ENCODE measurements at places on chromosomes 3 and 15.

- DNase-seq, result peak; percentile 81
- peaks cover 16% of the 10 kb centered on the region for H3K27me3 ChIP-seq
- peak within 1 kb of the TSS; percentile 7 for H3K27ac ChIP-seq
- H3K4me1 ChIP-seq, result peaks cover 40% of the 10 kb centered on the region
- H3K36me3 ChIP-seq, result peaks cover 7% of the 10 kb centered on the region
Observed at GRCh38 chr3:119702530-119703527, at the start of gene CFAP91. CFAP91 (plus strand) TSS chr3:119703022; CDS start chr3:119703099, 77 bp downstream.

GRCh38 chr3:139291276-139292051 is 52.4 kb upstream of the MRPS22 start:
- H3K4me3 ChIP-seq, result no peak overlapping the region
- H3K27me3 ChIP-seq, result no peaks in the 10 kb centered on the region
- H3K4me1 ChIP-seq, result no peaks in the 10 kb centered on the region
- no peak for DNase-seq

DNA sequence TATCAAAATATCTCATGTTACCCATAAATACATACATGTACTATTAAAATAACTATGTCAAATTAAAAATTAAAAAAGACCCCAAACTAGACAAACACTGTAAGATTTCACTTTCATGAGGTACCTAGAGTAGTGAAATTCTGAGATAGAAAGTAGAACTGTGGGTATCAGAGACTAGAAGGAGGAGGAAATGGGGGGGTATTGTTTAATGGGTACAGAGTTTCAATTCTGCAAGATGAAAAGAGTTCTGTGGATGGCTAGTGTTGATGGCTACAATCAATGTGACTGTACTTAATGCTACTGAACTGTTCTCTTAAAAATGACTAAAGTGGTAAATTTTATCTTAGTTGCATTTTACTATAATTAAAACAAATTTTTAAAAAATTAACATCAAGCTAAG is 36.6 kb downstream of the RFX7 start:
- H3K27ac ChIP-seq, result peak overlapping the region; percentile 79
- H3K4me3 ChIP-seq, result no peak overlapping the region
- H3K36me3 ChIP-seq, result peaks cover 41% of the 10 kb centered on the region
- H3K4me1 ChIP-seq, result peaks cover 71% of the 10 kb centered on the region

DNA sequence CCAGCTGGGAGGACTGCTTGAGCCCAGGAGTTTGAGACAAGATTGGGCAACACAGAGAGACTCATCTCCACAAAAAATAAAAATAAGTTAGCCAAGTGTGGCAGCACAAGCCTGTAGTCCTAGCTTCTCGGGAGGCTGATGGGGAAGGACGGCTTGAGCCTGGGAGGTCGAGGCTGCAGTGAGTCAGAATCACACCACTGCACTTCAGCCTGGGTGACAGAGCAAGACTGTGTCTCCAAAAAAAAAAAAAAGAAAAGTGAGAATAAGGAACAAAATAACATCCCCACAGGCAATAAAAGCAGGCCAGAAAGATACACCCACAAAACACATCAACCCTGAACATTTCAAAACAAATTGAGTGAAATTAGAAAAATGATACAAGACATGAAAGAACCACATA is 48.7 kb upstream of the OCA2 start:
- no peaks in the 10 kb centered on the region for H3K27me3 ChIP-seq
- no peak for DNase-seq
- H3K4me1 ChIP-seq, result peaks cover 2% of the 10 kb centered on the region
- H3K4me3 ChIP-seq, result no peak overlapping the region
- peaks cover 40% of the 10 kb centered on the region for H3K36me3 ChIP-seq

- no peaks in the 10 kb centered on the region for H3K36me3 ChIP-seq
- peaks cover 9% of the 10 kb centered on the region for H3K4me1 ChIP-seq
- H3K27me3 ChIP-seq, result peaks cover 5% of the 10 kb centered on the region
- H3K27ac ChIP-seq, result no peak overlapping the region
Observed at GRCh38 chr3:102415553-102415952, 19.3 kb upstream of the ZPLD1 start.

DNA sequence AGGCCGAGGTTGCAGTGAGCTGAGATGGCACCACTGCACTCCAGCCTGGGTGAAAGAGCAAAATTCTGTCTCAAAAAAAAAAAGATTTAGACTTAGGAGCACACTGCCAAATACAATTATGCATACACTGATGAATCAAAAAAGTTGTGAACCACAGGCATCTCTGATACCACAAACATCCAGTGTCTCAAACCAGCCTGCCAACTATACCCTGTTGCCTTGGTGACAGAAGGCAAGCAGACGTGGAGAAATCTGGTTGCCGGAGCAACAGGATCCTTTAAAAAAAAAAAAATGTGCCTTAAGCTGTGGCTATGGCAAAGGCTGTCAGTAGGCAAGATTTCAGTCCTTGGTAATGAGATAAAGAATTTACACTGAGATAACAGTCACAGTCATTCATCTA is 202.3 kb downstream of the NEK10 start:
- no peaks in the 10 kb centered on the region for H3K36me3 ChIP-seq
- no peak overlapping the region for H3K4me3 ChIP-seq
- no peaks in the 10 kb centered on the region for H3K27me3 ChIP-seq
- no peak for DNase-seq
- no peak overlapping the region for H3K27ac ChIP-seq

GRCh38 chr3:108222853-108223565 is 785 bp upstream of the IFT57 start:
- H3K4me3 ChIP-seq, result peak overlapping the region; percentile 94
- H3K36me3 ChIP-seq, result peaks cover under 1% of the 10 kb centered on the region
- peaks cover 46% of the 10 kb centered on the region for H3K4me1 ChIP-seq
- H3K27ac ChIP-seq, result peak overlapping the region; percentile 97
- no peak for DNase-seq
- H3K27me3 ChIP-seq, result no peaks in the 10 kb centered on the region

DNA sequence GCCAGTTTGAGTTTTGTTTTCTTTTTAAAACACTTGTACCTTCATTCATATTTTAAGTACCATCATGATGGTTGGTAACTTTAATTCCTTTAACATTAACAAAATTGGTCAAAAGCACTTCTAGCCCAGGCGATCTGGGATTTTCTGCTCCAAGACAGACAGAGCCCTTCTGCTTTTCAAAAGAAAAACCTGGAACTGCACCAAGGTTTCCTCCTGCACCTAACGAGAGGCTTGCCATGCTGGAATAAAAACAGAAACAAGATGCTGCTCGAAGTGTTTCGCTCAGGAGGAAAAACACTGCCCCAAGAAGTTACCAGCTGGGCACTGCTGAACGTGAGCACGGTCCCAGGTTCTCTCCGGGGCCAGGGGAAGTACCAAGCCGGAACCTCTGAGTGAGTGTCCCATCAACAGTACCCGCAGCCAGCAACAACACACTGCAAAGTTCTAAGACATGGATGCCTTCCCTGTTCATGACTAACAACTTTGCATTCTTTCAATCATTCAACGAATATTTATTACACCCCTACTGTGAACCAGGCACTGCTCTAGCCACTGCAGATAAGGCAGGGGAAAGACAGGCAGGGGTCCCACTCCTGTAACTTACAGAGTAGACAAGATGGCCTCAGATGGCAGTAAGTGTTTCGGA is 98.8 kb downstream of the XXYLT1 start:
- H3K4me3 ChIP-seq, result no peak overlapping the region
- no peak for DNase-seq
- H3K27me3 ChIP-seq, result no peaks in the 10 kb centered on the region
- H3K36me3 ChIP-seq, result no peaks in the 10 kb centered on the region
- peaks cover 1% of the 10 kb centered on the region for H3K4me1 ChIP-seq

DNA sequence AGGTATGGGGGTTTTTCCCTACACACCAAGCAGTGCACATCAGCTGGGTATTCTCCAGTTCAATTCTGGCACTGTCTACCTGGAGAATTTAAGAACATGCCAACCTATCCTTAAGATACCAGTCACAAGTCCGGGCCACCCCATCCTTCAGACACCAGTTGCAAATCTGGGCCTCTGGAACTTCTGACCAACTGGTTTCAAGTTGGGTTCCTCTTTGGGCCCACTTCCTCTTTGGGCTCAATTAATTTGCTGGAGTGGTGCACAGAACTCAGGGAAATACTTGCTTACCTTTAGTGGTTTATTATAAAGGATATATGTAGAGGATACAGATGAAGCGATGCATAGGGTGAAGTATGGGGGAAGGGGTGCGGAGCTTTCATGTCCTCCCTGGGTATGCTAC is 25.3 kb downstream of the GLCE start:
- H3K4me1 ChIP-seq, result no peaks in the 10 kb centered on the region
- no peaks in the 10 kb centered on the region for H3K36me3 ChIP-seq
- no peak for DNase-seq
- H3K27ac ChIP-seq, result no peak overlapping the region

- H3K4me1 ChIP-seq, result no peaks in the 10 kb centered on the region
- H3K27ac ChIP-seq, result no peak overlapping the region
Observed at GRCh38 chr3:99809565-99809964, 8.1 kb upstream of the CMSS1 start.

- H3K36me3 ChIP-seq, result no peaks in the 10 kb centered on the region
- H3K27ac ChIP-seq, result no peak overlapping the region
- no peaks in the 10 kb centered on the region for H3K27me3 ChIP-seq
- H3K4me1 ChIP-seq, result no peaks in the 10 kb centered on the region
- H3K4me3 ChIP-seq, result no peak overlapping the region
- DNase-seq, result no peak
Observed at GRCh38 chr3:53811143-53811927, 34.9 kb downstream of the CHDH start.

DNA sequence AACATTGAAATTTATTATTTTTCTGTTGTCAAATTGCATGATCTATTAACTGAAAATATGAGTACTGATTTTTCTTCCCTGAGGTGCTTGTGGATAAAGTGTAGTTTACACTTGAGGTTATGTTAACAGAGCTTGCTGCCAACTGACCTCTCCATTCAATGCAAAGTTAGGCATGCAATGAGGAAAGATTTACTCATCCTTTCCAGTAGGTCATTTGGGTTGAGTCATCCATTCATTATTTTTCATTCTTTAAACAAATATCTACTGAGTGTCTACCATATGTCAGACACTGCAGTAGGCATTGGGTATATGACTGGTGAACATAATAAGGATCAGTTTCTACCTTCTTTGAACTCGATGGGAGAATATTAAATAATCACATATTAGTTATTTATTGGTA is 604.1 kb downstream of the EDEM1 start:
- H3K4me1 ChIP-seq, result no peaks in the 10 kb centered on the region
- no peaks in the 10 kb centered on the region for H3K27me3 ChIP-seq
- no peak overlapping the region for H3K4me3 ChIP-seq
- no peak overlapping the region for H3K27ac ChIP-seq
- no peak for DNase-seq
- H3K36me3 ChIP-seq, result no peaks in the 10 kb centered on the region

DNA sequence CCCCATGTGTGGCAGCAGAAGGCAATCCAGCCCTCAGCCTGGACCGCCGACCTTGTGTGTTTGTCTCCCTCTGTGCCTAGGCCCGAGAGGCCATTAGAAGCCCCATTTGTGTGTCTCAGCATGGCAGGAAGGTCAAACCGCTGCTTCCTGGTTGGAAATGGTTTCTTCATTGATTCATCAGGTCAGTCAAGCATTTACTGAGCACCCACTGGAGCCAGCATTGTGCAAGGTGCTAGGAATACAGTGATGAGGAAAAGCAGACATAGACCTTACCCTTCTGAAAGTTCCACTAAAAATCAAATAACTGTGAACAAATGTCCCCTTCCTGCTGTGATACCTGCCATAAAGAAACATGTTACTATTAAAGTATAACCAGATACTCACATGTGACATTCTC is 265.9 kb upstream of the CTDSPL start:
- no peaks in the 10 kb centered on the region for H3K4me1 ChIP-seq
- no peak overlapping the region for H3K4me3 ChIP-seq
- DNase-seq, result no peak
- H3K27ac ChIP-seq, result no peak overlapping the region
- no peaks in the 10 kb centered on the region for H3K36me3 ChIP-seq
- no peaks in the 10 kb centered on the region for H3K27me3 ChIP-seq

GRCh38 chr15:40914486-40914885 is 14.7 kb upstream of the DLL4 start:
- no peak overlapping the region for H3K4me3 ChIP-seq
- no peaks in the 10 kb centered on the region for H3K36me3 ChIP-seq
- no peak for DNase-seq
- no peaks in the 10 kb centered on the region for H3K27me3 ChIP-seq
- peak overlapping the region; percentile 22 for H3K27ac ChIP-seq
- peaks cover 10% of the 10 kb centered on the region for H3K4me1 ChIP-seq

DNA sequence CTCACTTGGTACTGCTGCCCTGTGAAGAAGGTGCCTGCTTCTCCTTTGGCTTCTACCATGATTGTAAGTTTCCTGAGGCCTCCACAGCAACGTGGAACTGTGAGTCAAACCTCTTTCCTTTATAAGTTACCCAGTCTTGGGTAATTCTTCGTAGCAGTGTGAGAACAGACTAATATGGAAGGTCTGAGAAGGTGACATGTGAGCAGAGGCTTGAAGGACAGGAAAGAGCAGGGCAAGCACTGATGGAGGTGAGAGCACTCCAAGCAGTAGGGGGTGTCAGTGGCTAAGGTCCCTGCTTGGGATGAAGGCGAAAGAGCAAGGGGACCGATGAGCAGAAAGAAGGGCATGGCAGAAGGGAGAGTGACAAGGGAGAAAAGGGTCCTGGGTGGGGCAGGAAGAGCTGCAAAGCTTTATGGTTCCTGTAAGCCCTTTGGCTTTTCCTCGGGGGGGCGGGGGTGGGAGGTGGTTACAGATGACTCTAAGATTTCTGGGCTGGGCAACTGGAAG is 3.5 kb downstream of the EIF4E3 start:
- H3K27ac ChIP-seq, result peak overlapping the region; percentile 95
- no peaks in the 10 kb centered on the region for H3K27me3 ChIP-seq
- DNase-seq, result peak; percentile 46
- H3K36me3 ChIP-seq, result peaks cover 68% of the 10 kb centered on the region
- H3K4me1 ChIP-seq, result peaks cover 70% of the 10 kb centered on the region
- peak overlapping the region; percentile 86 for H3K4me3 ChIP-seq

- H3K27me3 ChIP-seq, result no peaks in the 10 kb centered on the region
- H3K27ac ChIP-seq, result no peak overlapping the region
- no peaks in the 10 kb centered on the region for H3K36me3 ChIP-seq
- DNase-seq, result no peak
- no peaks in the 10 kb centered on the region for H3K4me1 ChIP-seq
Observed at GRCh38 chr3:5657106-5657505, 469.6 kb downstream of the EDEM1 start.

- H3K4me3 ChIP-seq, result no peak overlapping the region
- DNase-seq, result peak; percentile 81
- H3K4me1 ChIP-seq, result peaks cover 7% of the 10 kb centered on the region
- H3K27ac ChIP-seq, result no peak overlapping the region
- peaks cover 18% of the 10 kb centered on the region for H3K27me3 ChIP-seq
- no peaks in the 10 kb centered on the region for H3K36me3 ChIP-seq
Observed at GRCh38 chr3:40623567-40623966, 98.8 kb downstream of the ZNF621 start.

DNA sequence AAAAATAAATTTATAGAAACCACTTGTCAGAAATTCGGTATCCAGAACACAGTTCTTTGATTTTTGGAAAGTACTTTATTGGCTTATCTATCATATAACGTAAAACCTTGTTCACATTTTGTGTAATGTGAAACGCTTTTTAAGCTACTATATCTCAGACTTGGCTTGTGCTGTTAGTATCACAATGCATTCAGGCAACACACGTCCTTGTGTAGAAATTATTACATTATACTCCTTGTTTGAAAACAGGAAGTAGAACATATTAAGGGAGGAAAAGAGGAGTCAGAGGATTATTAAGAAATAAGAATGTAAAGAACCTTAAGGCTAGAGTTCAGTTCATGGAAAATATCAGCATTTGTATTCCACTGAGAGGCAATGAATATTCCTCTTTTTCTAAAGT is 1.6 kb downstream of the DNAJC13 start:
- H3K36me3 ChIP-seq, result peaks cover 15% of the 10 kb centered on the region
- DNase-seq, result no peak
- no peaks in the 10 kb centered on the region for H3K27me3 ChIP-seq
- H3K4me1 ChIP-seq, result peaks cover 40% of the 10 kb centered on the region
